CD4-positive, alpha-beta T cell treated with Interleukin-6 at 100 ng/mL for 8 hours (primary cell): ENCODE measurements at places on chromosomes 3 and 15.

DNA sequence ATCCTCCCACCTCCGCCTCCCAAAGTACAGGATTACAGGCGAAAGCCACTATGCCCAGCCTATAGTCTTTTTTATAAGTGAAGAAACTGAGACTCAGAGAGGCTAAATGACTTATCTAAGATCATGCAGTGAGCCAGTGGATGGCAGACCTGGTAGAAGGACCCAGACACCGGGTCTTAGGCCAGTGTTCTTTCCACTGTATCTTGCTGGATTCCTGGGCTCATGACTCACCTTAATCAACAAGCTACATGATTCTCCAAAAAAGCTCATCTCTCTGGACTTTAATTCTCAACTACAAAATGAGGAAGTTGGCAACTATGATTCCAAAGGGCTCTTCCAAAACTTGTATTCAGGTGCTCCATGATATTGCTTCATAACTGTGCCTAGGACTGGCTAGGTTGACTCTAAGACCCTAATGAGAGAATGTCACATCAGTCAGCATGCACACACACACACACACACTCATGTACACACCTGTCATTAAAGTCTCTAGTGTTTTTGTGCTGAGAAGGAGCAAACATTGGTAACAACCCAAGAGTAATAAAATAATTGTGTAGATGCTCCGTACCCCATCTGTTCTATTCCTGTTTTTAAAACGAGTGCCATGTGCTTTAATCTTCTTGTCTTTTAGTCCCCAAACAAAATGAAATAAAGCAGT is 89.7 kb upstream of the SLC4A7 start:
- DNase-seq, result no peak

GRCh38 chr3:47250309-47251060 is 32.1 kb downstream of the KIF9 start:
- DNase-seq, result no peak

- no peak for DNase-seq
Measured at GRCh38 chr15:31470756-31471155, 144.1 kb downstream of the KLF13 start.

DNA sequence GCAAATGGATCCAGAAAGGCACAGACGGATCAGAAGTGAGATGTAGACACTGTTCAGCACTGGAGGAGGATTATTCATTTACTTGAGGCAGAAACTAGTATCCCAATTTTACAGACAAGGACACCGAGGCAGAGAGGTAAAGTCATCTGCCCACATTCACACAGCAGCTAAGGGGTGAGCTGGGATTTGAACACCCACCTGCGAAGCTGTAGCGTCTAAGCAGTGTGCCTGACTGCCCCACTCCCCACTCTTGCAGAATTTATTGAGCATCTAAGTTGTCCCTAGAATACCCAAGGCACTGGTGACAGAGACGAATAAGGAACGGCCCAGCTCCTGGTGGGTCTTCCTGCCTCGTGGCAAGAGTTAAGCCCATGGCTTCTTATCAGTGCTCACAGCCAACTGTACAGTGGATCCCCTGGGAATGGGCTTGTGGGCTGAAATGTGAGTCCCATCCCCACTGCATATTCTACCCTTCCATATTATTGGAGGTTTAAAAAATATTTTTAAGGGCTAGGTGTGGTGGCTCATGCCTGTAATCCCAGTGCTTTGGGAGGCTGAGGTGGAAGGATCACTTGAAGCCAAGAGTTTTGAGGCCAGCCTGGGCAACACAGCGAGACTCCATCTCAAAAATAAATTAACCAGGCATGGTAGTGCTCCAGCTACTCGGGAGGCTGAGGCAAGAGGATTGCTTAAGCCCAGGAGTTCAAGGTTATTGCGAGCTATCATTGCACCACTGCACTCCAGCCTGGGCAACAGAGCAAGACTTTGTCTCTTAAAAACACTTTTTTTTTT is 77.6 kb downstream of the IQSEC1 start:
- no peak for DNase-seq

GRCh38 chr3:56855856-56856512 is 54.2 kb upstream of the ARHGEF3 start:
- DNase-seq, result no peak

DNA sequence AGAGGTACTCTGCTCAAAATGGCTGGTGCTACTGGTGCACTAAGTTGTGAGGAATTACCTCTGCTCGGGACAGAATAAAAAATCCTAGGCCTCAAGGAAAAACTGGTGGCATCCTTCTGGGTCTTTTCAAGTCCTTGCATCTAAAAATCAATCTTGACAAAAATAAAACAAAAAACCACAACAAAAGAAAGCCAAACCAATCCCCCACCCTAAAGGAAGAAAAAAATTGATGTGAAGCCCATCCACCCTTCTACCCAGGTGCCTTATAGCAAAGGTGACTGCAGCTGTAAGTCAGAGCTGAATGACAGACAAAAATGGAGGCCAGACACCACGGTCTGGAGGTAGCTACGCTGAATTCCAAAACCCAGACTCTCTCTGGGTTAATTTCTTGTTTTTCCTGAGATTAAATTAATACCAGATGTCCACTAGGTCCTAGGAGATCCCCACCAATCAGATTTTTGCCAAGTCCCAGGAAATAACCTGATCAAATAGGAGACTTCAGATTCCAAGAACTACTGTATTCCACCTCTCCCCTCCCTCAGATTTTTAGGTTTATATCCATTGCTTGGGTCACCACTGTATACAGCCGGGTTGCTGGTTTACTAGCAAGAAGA is 33.5 kb downstream of the ABCC5 start:
- DNase-seq, result no peak

DNA sequence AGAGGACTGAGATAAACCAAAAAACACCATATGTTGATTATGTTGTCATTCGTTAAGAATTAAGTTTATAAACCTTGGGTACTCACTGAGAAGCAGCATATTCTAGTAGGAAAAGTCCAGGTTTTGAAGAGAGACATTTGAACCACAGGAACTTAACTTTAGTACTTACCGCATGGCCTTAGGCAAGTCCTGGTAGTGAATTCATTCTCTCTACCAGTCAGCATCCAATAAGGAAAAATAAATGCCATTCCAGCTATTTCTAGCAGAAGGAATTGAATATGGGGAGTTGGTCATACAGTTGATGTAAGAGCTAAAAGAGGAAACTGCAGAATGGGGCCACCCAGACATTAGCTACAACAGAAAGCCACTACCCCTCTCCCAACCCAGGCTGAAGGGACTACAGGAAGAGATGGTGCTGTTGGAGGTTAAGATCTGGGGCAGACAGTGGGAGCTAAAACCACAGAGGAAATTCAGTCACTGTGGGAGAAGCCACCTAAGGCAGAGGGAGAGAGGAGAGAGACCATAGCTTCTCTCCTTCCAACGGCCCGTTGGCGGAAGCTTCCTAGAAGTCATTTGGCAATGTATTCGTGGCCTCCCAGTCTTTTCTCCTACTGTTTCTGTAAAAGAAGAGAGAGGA is 133.8 kb upstream of the RARB start:
- no peak for DNase-seq

DNA sequence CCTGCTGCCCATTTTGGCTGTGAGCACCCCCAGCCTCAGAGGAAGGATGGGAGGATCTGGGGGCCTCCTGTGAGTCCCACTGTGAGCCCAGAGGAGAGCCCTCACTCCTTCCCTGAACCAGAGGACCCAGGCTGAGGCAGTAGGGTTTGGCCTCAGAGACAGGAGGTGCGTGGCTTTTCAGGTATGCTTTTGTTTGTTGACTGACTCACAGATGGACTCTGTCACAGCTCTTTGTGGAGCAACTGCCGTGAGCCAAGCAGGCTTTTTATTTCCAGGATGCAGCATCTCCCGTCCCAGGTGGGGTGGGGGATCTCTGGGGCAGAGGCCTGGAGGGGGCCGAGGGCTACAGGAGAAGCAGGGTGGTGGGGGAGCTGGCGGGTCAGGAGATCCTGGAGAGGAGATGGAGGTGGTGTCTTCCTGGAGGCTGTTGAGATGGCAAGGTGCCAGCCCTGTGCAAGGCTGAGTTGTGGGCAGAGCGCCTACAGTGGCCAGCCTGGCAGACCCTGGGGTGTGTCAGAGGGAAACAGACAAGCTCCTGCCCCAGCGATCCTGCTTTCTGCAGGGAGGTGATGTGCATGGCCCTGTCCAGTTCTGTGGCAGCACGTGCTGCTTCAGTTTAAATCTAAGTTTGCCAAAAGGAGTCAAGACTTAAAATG is 24.0 kb downstream of the PLXNA1 start:
- DNase-seq, result no peak

- no peak for DNase-seq
Measured at GRCh38 chr15:93173369-93173768, 84.4 kb upstream of the RGMA start.

DNA sequence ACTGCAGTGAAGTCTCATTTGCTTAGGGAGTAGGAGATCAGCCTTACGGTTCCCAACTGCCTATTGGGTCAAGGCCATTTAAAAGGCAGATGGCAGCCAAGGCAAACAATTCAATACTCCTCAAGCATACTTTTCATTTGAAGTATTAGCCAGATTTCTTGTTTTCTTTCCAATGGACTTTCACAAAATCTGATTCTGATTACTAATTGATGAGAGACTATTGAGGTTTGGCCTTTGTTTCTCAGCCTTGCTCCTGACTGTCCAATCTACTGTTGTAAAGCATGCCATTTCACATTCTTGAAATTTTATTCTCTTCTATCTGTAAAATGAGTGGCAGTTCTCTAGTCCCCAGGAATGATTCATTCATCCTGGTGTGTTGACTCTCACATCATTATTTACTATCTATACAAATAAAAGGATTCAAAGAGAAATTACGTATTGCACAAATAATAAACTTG is 166.2 kb upstream of the TGFBR2 start:
- DNase-seq, result no peak

DNA sequence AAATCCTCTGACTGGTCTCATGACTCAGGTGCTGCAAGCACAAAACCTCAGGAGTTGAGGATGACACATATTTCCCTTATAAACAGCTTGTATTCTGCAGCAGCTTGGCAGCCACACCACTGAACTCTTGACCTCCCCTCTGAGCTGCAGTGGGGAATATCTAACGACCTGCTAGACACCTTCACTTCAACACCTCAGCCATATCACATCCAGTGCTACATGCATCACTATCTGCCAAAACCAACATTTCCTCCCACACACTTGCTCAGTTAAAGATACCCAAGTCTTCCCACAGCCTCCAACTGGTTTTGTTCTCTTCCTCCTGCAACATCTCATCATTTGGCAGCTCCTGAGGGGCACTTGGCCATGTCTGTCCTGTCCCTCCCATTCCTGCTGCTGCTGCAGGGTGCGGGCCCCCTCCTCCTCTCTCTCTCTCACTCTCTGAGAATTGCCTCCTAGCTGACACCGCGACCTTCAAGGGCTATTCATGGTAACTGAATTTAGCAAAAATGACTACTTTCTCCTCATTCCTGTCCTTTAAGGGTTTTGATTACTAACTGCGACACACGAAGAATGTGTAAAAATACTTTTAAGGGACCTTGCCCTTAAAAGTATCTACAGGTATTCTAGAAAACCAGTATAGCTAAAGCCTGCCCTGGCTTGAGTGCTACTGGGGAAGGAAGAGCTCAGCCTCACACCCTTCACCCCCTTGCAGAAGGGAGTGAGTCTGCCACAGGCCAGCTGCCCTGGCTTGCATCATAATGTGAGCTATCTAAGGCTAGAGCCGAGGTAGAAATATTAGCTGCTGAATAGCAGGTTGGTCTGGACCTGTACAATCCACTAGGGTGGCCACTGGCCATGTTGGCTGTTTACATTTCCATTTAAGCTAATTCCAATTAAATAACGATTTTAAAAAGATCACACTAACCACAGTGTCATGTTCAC is 5.0 kb upstream of the CCR9 start:
- peak; percentile 51 for DNase-seq

GRCh38 chr15:52653431-52653964 is 25.7 kb downstream of the ATOSA start:
- DNase-seq, result no peak

DNA sequence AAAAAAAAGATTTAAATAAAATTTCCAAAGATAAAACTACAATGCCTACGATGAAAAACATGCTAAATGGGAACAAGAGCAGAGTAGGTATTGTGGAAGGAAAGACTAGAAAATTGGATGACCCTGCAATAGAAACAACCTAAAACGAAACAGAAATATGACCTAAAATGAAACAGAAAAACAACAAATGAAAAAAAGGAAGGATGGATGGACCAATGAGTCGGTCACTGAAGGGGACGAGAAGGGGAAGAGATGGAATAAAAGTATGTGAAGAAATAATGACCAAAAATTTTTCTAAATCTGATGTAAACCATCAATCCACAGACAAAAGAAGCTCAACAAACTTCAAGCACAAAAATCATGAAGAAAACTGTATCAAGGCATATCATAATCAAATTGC is 44.8 kb downstream of the TBC1D2B start:
- DNase-seq, result no peak

GRCh38 chr15:88845616-88846015 is 42.4 kb downstream of the ACAN start:
- DNase-seq, result no peak

- DNase-seq, result no peak
Measured at GRCh38 chr3:17111586-17111985, 226.8 kb downstream of the PLCL2 start.

DNA sequence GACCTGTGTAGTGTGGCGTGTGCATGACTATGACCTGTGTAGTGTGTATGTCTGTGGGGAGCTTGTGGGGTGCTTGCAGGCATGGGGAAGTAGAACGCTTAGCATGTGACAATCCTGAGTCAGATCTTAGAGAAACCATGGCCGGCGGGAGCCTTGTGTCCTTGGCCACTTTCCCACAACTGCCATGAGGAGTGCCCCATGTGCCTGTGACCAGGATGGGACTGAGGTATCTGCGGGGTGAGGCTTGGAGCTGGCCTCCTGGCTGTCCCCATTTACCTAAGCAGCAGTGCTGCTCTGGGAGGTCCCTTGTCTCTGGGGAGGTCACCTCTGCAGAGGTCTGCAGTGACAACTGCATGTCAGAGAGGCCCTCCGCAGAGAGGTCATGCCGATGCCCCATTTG is 23.6 kb downstream of the TRPM1 start:
- DNase-seq, result no peak

- no peak for DNase-seq
Measured at GRCh38 chr3:98599647-98600411, 6.4 kb upstream of the CPOX start.

- DNase-seq, result no peak
Measured at GRCh38 chr3:143529018-143529478, 319.2 kb downstream of the SLC9A9 start.

DNA sequence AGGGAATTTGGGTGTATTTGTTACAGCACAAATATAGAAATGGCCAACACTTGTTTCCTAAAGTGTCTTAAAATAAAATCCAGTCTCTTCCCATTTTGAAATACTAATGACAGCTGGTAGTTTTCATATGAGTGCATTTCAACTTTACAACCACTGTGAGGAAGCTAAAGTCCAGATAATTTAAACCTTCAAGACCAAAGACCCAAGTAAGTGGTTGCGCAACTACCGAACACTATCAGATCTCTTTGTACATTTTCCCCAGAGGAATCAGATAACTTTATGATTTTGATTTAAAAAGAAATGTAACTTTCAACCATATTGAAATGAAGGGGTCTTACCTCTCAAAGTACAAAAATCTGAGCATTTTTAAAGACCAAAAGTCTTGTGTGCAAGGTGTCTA is 14.3 kb downstream of the BCL2L10 start:
- DNase-seq, result no peak

DNA sequence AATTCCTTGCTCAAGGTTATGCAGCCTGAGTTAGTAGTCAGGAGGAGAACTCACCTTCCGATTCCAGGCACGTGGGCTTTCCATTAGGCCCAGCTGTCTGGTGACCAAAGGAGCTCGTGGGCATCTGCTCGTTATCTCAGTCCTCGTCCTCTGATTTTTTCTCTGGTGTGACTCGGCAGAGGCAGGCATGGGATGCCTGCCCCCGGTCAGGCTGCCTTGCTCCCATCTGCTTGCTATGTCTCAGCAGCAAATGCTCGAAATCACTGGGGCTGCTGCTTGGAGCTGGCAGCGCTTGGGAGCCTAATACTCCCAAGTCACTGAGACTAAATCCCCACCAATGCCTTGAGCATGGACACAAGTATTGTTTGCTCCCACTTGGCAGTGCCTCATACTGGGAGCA is 84.5 kb upstream of the NMNAT3 start:
- DNase-seq, result no peak
